ENCODE measurements at places on chromosomes 5 and 9.

DNA sequence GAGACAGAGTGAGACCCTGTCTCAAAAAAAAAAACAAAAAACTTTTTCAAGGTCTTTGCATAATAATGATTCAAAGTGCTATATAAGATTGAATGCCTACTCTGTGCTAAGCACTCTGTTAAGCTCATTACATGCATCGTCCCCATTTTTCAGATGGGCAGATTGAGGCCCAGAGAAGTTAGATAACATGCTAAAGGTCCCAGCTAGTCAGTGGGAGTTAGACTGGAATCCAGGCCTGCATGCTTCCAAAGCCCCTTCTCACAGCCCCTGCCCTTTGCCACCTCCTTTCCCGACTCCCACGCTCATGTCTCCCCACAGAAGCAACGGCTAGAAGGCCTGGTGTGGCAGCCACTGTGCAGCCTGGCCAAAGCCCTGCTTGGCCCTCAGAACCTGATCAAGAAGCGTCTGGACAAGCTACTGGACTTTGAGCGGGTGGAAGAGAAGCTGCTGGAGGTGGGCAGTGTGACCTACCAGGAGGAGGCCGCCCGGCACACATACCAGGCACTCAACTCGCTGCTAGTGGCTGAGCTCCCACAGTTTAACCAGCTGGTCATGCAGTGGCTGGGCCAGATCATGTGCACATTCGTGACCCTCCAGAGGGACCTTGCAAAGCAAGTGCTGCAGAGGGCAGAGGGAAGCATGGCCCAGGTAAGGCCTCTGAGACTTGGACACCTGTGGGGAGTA, 40.3 kb downstream of the ARHGEF37 start:
- DNase-seq = no peak

DNA sequence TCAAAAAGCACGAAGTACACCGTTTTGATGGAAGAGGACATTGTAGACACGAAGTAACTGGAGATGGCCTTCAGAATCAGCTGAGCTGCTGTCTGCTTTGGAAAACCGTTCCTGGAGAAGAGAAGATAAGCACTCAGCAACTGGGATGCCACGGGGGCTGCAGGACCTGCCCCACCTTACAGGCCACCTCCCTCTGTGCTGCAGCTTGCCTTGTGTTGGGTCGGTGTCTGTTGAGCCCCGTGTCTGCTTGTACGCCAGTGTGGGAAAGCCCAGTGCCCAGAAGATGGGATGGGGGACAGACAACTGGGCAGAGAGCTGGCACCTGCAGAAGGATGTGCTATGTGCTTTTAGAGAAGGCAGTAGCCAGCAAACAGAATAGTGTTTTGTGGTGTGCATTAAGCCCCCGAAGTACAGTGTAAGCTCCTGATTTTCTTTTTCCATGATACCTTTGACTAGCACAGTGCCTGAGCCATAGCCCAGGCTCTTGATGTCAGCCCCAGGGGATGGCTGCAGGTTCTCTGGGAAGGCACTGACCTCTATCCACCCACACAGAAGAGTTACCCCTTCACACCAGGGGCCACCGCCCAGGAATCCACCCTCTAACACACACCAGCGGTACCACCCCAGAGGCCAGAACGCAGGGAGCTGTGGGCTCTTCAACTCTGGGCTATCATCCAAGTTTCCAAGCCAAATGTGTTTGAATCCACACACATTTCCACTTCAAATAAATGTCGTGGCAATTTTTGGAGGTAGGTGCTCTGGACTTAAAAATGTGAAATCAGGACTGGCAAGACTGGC, 63.8 kb downstream of the MACROH2A1 start:
- no peak for DNase-seq

GRCh38 chr9:74821636-74822035, 66.1 kb downstream of the TRPM6 start:
- no peak for DNase-seq

DNA sequence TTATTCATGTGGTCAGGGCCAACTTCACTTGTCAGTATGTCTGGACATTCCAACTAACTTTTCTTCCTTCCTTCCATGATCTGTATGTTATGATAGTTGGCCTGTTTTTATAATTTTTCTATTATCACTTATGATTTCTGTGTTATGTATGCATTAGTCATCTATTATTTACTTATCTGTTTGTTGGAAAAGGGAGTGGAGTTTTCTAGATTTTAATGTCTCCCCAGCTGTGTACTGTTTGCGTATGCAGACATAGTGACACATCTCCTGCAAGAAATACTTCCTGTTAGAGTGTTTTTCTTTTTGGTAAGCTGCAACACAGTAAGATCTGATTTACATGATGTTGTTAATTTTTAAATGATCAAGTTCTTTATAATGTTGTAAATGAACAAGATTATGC, 8.7 kb upstream of the INSYN2B start:
- no peak for DNase-seq

GRCh38 chr5:166433679-166434078, 1857.8 kb upstream of the WWC1 start:
- no peak for DNase-seq

- no peak for DNase-seq
These were observed 550.0 kb downstream of the PTPRD start for GRCh38 chr9:10062629-10063395.

GRCh38 chr5:137627706-137628105, 108.2 kb downstream of the KLHL3 start:
- no peak for DNase-seq

DNA sequence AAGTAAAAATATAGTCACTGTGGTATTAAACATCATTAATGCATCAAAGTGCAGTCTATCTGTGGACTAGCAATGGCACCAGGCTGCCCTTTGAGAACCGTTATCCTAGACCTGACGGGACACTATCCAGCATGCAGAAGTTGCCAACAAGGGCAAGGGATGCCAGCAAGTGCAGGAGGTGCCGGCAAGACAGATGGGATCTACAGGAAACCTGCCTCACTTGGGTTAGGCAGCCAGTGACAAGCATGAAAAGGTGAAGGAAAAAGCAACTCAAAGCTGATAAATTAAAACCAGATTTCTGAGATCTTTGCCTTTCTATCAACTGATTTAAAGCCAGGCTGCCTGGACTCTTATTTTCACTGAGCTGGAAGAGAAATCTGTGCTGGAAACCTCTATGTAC, 315.2 kb upstream of the PDE4D start:
- DNase-seq = no peak

GRCh38 chr9:79185866-79186265, 385.9 kb upstream of the TLE4 start:
- DNase-seq = no peak

DNA sequence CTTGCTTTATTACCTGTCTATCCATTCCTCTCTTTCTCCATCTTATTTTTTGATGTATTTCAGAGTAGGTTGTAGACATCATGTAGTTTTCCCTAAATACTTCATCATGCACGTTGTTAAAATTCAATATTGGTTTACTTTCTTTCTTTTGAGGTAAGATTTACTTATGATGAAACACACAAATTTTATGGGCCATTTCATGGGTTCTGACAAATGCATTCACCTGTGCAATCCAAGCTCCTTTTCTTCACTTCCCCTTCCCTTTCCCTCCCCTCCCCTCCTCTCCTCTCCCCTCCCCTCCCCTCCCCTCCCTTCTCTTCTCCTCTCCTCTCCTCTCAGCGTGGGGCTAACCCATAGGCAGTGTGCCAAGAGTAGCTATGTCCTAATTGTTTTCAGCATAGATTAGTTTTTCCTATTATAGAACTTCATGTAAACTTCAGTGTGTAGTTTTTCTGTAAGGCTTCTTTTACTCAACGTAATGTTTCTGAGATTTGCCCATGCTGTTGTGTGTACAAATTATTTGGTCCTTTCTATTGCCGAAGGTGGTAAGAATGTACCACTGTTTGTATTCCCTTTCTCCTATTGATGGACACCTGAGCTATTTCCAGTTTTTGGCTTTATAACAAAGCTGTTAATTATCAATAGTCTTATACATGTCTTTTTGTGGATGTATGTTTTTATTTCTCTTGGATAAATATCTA, 92.9 kb upstream of the CLINT1 start:
- no peak for DNase-seq

DNA sequence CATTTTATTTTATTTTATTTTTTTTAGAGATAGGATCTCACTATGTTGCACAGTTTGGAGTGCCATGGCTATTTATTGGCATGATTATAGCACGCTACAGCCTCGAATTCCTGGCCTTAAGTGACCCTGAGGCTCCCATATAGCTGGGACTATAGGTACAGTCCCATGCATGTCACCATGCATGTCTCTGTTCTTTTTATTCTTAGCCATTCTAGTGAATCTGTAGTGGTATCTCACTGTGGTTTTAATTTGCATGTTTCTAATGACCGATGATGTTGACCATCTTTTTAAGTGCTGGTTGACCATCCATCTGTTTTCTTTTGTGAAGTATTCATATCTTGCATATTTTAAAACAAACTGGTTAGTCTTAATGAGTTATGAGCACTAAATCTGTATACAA, 76.1 kb downstream of the SLC44A1 start:
- DNase-seq = no peak

GRCh38 chr5:75457691-75458090, 53.7 kb downstream of the CERT1 start:
- no peak for DNase-seq

DNA sequence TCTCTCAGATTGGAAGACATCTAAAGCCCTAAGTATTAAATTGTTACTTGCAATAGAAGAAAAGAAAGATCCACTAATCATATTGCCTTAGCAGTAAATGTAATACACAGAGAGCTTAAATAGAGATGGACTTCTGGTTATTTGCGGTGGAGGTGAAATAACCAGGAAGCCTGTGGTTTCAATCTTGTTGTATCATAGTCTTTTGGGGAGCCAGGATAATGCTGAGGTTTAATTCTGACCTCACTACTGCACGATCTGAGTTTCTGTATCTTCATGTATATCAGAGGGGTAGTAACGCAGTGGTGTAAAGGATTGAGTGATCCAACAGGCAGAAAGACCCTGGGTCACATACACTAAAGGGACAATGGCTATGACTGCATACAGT, 71.7 kb downstream of the ANKRD55 start:
- no peak for DNase-seq

- DNase-seq = no peak
These were observed 453.3 kb downstream of the DIRAS2 start for GRCh38 chr9:90189306-90189705.

DNA sequence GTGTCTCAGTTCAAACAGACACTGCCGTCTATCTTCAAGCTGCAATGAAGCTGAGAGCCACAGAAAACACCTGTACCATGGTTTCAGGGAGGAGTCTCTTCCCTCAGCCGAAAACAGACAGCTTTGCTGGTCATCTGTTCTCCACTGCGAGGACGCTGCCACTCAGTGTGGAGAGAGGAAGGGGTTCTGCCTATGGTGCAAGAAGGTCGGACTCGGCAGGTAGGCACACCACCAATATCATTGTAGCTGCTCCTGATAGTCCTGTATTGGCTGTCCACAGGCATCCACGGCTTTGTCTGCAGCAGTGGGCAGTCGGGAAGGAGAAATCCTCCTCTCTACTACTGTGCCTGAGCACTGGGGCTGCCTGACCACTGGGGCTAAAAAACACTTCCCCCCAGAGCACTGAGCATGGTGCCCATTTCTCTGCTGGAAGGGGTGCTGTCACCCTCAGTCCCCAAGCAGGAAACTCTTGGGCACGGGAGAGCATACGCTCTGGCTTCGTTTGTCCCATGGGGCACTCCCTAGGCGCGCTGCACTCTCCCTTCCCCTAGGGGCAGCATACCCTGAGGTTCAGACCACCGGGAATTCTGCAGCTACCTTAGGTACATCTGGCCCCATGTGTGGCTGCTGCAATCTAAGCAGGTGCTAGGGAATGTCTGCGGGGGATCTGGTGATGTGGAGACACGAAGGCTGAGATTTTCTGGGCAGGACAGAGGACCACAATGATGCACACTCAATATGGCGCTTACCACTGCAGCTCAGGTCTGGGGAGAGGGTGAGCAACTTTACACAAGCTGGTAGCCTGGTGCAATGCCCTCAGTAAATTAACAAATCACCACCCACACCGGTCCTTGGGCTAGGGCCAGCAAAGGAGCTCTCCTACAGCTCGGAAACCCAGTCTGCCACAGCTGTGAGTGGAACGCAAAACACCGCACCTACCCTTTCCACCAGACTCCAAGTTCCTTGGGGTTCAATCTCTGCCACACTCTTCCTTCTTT, 880.9 kb upstream of the SEMA6A start:
- no peak for DNase-seq

GRCh38 chr5:72597456-72597948, 90.3 kb upstream of the ZNF366 start:
- DNase-seq = no peak

DNA sequence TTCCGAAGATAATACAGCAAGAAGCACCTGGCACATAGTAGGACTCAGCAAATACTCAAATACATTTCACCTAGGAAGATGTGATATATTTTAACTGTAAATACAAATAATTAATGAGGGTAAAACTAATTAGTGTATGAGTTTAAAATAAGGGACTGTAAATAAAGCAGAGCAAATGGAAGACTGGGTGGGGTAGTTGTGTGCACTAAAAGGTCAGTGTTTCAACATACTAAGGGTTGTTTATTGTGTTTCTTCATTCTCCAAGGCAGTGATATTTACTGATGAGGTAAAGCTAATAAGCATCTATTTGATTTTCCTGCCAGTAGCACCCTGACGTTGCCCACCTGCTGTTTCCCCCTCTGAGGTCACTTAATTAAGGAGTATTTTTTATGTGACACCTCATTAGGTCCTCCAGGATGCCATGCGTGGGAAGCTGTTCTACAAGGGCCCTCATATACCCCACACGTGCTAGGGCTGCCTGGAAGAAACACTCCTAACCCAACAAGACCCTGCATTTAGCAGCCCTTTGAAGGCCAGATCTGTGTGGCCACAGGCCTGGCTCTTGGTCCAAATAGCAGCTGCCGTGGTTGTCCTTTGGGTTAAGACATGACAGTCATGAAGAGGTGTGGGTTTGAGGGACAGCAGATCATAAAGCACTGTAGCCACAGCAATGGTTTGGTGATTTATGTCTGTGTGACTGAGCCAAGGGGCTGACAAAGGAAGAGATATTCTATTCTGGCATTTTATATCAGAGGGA, 97.5 kb upstream of the RPS23 start:
- DNase-seq = no peak

Data from effector CD8-positive, alpha-beta T cell (primary cell).